ENCODE measurements at places on chromosomes 2 and 18. TPM values are rescaled to one million over a fixed set of nuclear protein-coding genes. Genes with fewer than 3 reads are reported as not detected.

The RPL37A gene
- total RNA-seq, result 2,566 TPM

The UGT1A4 gene
- total RNA-seq, result not detected

The SPATA3 gene
- total RNA-seq, result not detected

The AP1S3 gene
- 14.3 TPM for total RNA-seq

The DLX2 gene
- 2.2 TPM for total RNA-seq

The TMEM178A gene
- total RNA-seq, result 28.7 TPM

The SUMO1 gene
- 141 TPM for total RNA-seq

The C1GALT1C1L gene
- not detected for total RNA-seq

The PAX3 gene
- not detected for total RNA-seq

The NEU2 gene
- not detected for total RNA-seq

The CHPF gene
- 163 TPM for total RNA-seq

The TGFBRAP1 gene
- total RNA-seq, result 26.1 TPM

The TBC1D8 gene
- 1.9 TPM for total RNA-seq

The KANSL1L gene
- 7.5 TPM for total RNA-seq

The CDK15 gene
- total RNA-seq, result 6.6 TPM

The LCT gene
- total RNA-seq, result not detected

The NT5DC4 gene
- total RNA-seq, result not detected

The MOGAT1 gene
- not detected for total RNA-seq

The DRC1 gene
- 0.41 TPM for total RNA-seq

The UGT1A3 gene
- not detected for total RNA-seq

The TCF7L1 gene
- total RNA-seq, result 30.8 TPM

The NPHP1 gene
- total RNA-seq, result 3.3 TPM

The APCDD1 gene
- total RNA-seq, result 5.4 TPM

The ATP8B1 gene
- 6.9 TPM for total RNA-seq

The HMSD gene
- 1.0 TPM for total RNA-seq

The GALR1 gene
- total RNA-seq, result not detected

The ALPG gene
- 0.27 TPM for total RNA-seq

The FLACC1 gene
- total RNA-seq, result 1.7 TPM

The CCDC102B gene
- 10.2 TPM for total RNA-seq

The C2orf15 gene
- 0.59 TPM for total RNA-seq

The ABHD1 gene
- total RNA-seq, result not detected

The COLEC11 gene
- total RNA-seq, result not detected

The SLC19A3 gene
- 0.14 TPM for total RNA-seq

The FIGLA gene
- not detected for total RNA-seq

The NYAP2 gene
- 0.19 TPM for total RNA-seq

The CTIF gene
- 93.6 TPM for total RNA-seq

Measured in astrocyte (in vitro differentiated cells and primary cell).